ENCODE measurements at places on chromosomes 12 and 14.

DNA sequence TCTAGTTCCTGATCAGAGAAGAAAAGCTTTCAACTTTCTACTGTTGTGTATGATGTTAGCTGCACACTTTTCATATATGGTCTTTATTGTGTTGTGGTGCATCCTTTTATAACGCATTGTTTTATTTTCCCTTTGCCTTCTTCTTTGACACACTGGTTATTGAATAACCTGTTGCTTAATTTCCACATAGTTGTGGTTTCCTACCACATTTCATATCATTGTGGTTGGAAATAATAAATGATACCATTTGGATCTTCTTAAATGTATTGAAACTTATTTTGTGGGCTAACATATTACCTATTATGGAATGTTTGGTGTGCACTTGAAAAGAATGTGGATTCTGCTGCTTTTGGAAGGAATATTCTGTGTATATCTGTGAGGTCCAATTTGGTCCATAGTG lies 64.9 kb downstream of the GPHN start:
- no peak for DNase-seq

DNA sequence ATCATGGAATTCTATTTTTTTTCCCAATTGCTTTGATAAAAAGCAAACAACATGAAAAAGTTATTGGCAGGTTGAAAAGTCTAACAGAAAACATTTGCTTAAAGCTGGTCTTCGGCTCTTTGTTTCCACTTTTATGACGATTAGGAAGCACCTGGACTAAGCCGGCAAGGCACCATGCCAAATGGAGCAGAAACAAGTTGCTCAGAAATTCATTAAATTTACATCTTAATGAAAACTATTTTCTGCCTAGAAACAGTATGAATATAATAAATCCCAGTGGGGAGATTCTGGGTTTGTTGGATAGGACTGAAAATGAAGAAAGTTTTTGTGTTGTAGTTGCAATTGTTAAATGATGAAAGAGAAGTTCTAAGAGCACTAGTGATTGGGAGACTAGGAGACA lies 51.4 kb upstream of the OR9K2 start:
- DNase-seq, result no peak

GRCh38 chr14:65180725-65181025 lies 78.4 kb upstream of the MAX start:
- no peak for DNase-seq

DNA sequence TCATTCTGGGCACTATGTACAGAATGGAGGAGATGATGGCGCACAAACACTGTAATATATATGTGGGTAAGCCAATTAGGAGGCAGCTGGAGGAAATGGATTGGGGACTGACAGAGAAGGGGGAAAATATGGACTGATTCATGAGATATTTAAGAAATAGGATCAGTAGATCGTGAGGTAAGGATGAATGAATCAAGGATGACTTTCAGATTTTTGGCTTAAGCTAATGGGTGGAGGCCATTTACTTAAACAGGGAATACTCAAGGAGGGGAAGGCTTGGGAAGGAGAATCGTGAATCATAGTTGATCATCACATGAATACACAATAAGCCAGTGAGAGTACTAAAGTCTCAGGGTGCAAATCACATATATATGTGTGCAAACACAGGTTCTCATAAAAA lies 11.2 kb upstream of the GNPNAT1 start:
- peak; percentile 26 for DNase-seq

DNA sequence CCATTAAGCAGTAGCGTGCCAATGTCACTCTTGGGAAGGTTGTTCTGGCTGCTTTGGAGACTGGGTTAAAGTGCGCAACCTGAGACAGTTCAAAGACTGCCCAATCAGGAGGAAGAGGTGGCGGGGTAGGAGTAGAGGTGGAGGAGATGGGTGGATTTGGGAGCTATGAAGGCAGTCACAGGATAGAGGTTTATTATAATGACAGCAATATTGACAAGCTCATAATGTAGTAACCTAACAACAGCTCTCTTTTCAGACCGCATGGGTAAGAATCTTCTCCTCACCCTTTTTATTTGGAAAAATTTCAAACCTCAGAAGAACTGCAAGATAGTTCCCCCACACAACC lies 5.3 kb upstream of the PSMD9 start:
- DNase-seq, result no peak

All from non-pigmented ciliary epithelial cell (primary cell).